Fibroblast of skin of right quadriceps (primary cell): ENCODE measurements at places on chromosomes 5 and 9.

DNA sequence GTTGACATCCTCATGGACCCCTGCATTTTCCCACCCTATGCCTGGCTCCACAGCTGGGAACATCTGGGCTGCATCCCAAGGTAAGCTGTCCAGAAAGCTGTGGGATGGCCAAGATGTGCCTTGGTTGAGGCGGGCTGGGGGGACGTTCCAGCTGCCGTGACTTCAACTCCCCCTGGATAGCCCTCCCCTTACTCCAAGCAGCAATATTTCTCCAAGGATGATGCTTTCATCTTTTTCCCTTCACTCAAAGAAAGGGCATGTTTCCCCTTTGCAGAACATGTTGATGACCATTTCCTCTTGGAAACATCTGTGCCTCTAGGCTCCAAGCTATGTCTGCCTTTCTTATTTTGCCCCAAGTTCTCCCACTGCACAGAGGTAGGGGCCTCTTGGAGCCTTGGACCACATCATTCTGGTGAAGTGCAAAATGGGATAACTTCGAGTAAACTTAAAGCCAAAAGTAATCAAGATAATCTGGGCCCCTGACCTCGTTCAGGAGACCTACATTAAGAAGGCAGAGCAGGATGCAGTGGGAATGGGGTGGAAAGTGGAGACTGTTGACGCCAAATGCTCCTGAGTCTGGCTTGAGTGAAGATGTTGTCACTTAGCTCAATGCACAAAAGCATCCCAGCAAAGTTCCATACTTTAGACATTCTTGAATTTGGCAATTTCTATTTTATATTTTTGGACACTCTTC lies 175.2 kb downstream of the GAS1 start:
- no peak for DNase-seq

GRCh38 chr9:86286278-86286677 lies 3.9 kb upstream of the ISCA1 start:
- no peak for DNase-seq

- no peak for DNase-seq
Measured at GRCh38 chr5:80191991-80192398, 63.9 kb downstream of the SERINC5 start.

- DNase-seq, result peak; percentile 38
Measured at GRCh38 chr9:126499005-126499910, 114.5 kb upstream of the LMX1B start.

- DNase-seq, result no peak
Measured at GRCh38 chr9:137333016-137333671, 31.1 kb upstream of the NRARP start.

DNA sequence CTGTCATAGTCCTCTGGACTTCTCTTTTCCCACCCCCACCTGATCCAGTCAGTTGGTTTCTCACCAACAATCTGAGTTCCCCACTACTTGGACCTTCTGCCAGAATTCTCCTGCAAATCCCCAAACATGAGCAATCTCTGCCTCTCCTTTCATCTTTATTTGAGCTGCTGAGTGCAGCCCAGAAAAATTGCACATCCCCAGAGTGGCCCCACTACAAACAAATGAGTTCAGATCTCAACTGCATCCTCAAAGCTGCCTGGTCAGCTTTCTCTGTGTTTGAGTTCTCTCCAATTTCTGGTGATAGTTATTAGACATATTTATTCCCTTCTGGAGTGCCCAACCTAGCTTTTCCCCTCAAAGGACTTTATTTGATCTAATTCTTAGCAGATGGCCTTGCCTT lies 102.2 kb downstream of the PSAT1 start:
- no peak for DNase-seq

DNA sequence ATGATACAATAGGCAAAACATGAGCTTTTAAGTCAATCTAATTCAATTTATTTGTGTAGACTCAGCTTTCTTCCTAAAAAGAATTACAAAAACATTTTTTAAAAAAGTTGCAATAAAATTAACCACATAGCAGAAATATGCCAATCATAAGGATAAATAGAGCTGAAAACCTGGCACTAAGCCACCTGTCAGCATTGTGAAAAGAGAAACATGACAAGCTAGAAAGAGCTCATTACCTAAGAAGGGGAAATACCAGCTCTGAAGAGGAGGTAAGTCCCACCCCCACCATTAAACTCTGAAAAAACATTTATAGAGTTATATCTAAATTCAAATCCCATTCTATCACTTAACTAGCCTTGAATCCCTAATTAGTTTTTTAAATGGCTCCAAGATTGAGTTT lies 372.9 kb downstream of the OSTF1 start:
- no peak for DNase-seq

DNA sequence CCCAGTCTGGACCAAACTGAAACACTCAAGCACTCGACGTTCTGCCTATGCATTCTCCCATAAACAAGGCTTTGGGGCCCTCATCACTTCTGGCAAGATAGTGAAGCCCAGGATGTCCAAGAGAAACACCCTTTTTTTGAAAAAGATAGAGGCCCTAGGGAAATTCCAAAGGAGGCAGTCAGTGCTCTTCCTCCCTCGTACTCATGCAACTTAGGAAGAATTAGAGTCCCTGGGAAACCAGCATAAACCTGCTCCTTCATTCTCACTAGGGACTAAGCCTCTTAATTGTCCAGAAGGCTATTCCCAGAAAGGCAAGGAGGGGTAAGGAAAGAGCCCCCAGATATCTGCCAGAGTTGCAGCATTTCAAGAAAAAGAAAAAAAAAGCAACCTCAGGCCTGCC lies 7.8 kb upstream of the RUSC2 start:
- DNase-seq, result no peak

GRCh38 chr9:36924071-36924470 lies 110.0 kb downstream of the PAX5 start:
- peak; percentile 76 for DNase-seq

- DNase-seq, result no peak
Measured at GRCh38 chr5:35783551-35783950, 73.1 kb upstream of the IL7R start.

- DNase-seq, result peak; percentile 18
Measured at GRCh38 chr9:91903126-91903911, 46.7 kb downstream of the ROR2 start.

DNA sequence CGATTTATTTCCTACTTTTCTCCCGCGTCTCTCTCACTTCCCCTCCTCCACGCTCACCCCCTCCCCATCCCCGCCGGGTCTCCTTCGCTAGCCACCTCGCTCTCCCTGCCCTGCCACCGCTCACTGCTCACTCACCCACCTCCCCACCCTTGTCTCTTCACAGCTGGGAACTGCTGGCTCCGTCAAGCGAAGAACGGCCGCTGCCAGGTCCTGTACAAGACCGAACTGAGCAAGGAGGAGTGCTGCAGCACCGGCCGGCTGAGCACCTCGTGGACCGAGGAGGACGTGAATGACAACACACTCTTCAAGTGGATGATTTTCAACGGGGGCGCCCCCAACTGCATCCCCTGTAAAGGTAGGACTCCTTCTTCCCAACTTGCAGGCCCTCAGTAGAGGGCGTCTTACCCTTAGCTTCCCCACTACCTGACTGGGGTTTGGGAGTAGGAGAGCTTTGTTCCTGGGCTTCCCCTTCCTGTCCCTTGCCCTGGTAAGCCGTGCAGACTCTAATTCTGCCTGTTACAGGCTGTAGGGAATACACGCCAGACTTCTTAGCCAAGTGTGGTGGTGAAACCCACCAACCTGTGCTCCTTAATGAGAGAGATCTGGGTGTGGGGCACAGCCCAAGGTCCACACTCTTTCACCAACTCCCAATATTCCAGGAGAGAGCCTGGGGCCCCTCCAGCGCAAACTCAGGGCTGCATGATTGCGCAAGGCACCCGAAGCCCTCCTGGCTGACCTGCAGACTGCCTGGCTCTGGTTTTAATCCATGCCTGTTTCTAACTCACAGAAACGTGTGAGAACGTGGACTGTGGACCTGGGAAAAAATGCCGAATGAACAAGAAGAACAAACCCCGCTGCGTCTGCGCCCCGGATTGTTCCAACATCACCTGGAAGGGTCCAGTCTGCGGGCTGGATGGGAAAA lies 2.5 kb downstream of the FST start:
- peak; percentile 41 for DNase-seq

DNA sequence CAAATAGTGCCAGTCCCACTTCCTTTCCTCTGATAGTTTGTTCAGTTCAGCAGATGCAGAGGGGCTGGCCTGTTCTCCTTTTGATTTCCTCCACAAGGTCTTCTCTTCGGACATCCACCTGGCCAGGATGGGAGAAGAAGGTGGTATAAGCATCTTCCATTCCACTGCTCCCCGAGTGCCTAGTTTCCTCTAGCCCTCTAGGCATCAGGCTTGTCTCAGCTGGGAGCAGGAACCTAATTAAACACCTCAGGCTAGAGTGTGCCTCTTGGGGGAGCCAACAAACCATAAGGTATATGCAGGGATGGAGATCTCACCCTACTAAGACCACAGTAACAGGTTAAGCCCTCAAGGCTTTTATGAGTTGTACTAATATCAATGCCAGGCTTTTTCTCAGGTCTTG lies 835 bp upstream of the DND1 start:
- DNase-seq, result no peak
